ENCODE measurements at places on chromosomes 4 and X.

DNA sequence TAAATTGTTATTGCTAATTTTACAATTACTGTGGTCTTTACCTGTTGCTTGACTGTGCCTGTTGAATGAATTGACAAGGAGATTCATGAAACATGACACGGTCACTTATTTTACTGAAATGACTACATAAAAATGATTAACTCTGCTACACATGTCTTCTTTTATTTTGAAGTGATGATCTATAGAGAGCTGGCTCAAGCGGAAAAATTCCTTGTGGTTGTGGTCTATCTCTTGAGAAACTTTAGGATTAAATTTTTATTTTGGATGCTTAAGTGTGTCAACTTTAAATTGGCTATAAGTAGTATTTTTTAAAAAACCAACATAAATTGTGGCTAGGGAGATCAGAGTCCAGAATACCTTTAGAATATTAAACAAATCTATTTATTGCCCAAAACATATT, 131.8 kb upstream of the PITX2 start:
- no peak for DNase-seq

GRCh38 chr4:26577066-26577465, 6.8 kb upstream of the TBC1D19 start:
- DNase-seq: no peak

DNA sequence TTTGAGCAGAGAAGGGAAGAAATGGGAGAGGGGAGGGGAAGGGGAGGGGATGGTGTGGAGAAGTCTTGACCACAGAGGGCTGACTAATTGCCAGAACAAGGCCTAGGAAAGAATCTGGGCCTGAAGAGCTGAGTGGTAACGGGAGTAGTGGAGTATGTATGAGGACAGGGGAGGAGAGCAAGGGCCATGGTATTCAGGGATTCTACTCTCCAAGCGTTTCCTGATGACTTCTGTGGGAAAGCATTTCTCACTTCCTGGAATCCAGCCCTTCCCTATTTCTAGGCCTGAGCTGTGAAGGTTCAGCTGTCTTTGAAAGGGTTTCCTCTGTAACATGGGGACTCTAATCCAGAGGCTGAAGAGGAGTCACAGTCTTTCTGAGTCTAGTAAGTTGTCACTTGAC, 19.7 kb upstream of the SOX3 start:
- no peak for DNase-seq

GRCh38 chr4:172842779-172843178, 325.8 kb upstream of the GALNT7 start:
- DNase-seq: no peak

DNA sequence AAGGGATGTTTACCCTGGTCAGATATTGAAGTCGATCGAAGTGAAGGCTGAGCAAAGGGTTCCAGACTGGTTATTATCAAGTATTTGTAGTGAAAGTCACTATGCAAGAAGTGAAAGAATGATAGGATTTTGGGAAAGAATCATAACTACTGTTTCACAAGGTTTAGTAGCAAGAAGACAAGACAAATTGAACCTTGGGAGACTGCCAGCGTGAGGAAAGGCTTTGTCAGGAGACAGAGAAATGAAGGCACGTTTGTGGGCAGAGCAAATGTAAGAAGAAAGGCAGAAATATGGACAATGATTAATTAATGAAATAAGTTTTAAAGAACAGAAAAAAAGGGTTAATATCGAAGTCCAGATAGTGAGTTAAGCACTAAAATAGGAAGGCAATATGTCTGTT, 456.8 kb downstream of the TRIML1 start:
- no peak for DNase-seq

DNA sequence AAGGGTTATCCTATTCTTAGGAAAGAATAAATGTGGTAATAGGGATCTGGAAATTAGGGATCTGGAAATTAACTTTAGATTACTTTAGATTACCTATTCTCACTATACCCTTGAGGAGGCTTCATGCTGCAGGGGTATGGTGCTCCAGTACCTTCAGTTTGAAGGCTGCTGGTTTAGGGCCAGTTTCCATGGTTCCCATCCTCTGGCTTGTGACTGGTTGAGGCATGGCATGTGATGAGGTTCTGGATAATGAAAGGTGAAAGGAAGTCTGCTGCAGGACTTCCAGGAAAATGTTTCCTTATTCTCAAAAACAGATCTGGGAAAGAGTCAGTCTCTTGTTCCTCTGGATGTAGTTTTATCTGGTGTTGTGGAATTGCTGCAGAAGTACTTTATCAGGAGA, 25.9 kb downstream of the FRAS1 start:
- no peak for DNase-seq

DNA sequence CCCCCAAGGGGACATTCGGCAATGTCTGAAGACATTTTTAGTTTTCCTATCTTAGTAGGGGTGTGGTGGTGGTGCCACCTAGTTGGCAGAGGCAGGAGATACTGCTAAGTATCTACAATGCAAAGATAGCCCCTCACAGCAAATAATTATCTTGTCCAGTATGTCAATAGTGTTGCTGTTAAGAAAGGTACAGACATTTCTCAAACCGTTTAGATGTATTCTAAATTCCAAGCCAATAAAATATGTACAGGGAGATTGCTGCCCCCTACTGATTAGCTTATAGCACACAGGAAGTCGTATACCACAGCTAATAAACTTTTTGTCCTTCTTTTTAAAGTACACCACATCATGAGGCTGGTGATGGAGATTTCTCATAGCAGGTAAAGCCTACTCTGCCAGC, 260.5 kb downstream of the TMA16 start:
- DNase-seq: peak; percentile 5

DNA sequence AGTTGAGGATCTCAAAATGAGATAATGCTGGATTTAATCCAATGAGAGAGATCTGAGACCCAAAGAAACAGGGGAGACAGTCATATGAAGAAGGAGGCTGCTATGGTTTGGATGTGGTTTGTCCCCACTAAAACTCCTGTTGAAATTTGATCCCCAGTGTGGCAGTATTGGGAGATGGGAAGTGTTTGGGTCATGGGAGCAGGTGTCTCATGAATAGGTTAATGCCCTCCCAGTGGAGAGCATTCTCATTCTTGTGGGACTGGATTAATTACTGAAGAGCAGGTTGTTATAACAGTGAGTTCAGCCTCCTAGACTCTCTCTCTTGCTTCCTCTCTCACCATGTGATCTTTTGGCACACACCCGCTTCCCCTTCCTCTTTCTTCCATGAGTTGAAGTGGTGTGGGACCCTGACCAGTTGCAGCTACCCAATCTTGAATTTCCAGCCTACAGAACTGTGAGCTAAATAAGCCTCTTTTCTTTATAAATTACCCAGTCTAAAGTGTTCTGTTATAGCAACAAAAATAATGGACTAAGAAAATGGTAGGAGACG, 70.3 kb downstream of the PPEF2 start:
- DNase-seq: no peak

GRCh38 chr4:98639523-98639922, 18.9 kb downstream of the TSPAN5 start:
- peak; percentile 36 for DNase-seq

GRCh38 chrX:154775419-154776349, 13.0 kb downstream of the DKC1 start:
- peak; percentile 33 for DNase-seq

DNA sequence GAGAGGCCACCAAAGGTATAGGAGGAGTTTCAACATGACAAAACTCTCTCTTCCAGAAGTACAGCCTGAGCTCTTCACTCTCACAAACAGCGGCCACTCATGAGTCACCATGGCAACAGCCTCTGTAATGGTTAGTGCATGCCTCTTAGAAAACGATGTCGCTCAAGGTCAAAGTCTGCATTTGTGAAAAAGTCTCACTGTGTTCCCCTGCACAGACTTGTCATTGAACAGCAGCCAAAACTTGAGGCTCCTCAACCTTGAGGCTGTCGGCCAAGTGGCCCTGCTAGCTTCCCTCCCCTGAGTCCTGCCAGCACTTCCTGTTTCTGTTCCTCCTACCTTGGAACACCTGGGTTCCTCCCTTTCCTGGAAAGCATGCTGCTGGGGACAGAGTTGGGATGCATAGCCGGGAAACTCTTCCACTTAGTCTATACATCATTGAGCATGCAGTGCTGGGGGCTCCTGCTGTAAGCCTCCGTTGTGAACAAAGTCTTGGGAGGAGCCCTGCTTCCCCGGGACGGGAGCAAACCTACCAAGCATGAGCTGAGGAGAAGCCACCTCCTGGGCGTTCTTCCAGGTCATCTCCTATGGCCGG, 66.6 kb downstream of the ING2 start:
- DNase-seq: no peak

DNA sequence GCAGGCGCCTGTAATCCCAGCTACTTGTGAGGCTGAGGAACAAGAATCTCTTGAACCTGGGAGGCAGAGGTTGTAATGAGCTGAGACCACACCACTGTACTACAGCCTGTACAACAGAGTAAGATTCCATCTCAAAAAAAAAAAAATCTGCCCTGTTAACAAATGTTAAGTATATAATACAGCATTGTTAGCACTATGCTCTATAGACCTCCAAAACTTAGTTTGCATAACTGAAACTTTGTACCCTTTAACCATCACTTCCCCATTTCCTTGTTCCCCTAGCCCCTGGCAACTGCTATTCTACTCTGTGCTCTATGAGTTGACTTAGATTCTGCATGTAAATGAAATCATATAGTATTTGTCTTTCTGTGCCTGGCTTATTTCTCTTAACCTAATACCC, 76.7 kb downstream of the TAB3 start:
- no peak for DNase-seq

DNA sequence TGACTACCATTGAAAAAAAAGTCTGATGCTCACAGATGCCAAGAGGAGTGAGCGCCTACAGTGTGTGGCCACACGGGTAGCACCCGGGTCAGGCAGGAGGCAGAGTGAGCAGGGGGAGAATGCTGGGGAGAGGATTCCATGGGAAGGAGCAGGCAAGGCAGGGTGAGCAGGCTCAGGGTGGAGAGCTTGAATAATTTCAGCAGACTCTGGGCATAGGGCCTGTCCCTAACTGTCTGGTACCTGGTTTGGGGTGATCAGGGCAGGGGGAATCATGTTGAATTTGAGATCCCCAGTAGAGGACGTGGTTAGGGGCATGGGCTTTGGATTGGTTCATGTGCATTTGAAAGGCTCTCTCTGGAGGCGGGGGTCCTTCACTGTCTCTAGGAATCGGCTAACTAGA, 51.2 kb upstream of the TLR3 start:
- no peak for DNase-seq

DNA sequence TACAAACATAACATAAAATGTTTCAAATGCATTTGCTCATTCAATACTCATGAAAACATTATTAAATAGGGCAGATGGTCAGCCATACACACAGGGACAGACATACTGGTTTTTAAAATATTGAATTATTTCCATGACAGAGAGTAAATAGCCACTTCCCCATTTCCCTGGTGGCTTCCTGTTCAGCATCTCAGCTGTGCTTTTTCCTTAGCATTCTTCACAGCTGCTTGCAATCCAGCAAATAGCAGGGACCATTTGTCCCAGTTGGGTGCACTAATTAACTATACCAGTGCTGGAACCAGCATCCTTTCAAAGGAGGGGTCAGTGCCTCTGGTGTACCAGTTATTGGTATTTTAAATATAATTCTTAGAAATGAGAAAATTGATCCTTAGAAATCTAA, 964.7 kb downstream of the RAB28 start:
- DNase-seq: no peak

GRCh38 chrX:121161501-121161933, 114.1 kb downstream of the GLUD2 start:
- DNase-seq: peak; percentile 24

All from activated CD4-positive, alpha-beta T cell treated with anti-CD3 and anti-CD28 coated beads, Interleukin-2, Interleukin-6, amounts not matched to agents 100 ng/mL and 50 ng/mL, durations not matched to agents 16 hours and 8 hours (primary cell).